ENCODE measurements at places on chromosomes 3 and 15.

DNA sequence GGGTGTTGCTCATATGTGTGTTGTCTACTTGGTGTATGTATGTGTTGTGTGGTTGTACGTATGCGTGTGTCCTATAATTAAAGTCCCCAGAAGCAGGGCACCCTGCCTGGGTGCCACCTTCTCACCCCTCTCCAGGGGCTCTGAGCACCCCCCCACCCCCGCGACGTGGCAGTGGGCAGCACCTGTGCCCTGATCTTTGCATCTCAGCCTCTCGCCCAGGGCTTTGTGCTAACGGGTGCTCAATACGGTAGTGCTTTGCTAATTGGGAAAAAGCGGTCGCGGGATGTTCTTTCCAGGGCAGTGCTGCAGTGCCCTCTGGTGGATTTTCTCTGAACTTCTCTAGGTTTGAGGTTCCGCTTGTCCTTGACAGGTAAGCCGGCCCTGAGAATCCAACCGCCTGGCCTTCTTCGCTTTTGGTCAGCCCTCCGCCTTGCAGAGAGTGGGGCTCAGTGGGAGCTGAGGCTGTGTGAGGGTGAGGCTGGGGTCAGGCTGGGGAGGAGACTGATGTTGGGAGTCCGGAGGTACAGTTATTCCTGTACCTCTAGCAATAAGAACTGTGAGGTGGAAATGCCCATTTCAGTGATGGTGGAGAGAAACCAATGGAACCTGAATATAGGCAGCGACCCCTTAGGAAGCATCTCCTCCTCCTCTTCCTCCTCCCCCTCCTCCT lies 17.6 kb upstream of the EPHB3 start:
- DNase-seq: peak; percentile 87

GRCh38 chr15:69394556-69395282 lies 19.4 kb upstream of the KIF23 start:
- DNase-seq: peak; percentile 82

DNA sequence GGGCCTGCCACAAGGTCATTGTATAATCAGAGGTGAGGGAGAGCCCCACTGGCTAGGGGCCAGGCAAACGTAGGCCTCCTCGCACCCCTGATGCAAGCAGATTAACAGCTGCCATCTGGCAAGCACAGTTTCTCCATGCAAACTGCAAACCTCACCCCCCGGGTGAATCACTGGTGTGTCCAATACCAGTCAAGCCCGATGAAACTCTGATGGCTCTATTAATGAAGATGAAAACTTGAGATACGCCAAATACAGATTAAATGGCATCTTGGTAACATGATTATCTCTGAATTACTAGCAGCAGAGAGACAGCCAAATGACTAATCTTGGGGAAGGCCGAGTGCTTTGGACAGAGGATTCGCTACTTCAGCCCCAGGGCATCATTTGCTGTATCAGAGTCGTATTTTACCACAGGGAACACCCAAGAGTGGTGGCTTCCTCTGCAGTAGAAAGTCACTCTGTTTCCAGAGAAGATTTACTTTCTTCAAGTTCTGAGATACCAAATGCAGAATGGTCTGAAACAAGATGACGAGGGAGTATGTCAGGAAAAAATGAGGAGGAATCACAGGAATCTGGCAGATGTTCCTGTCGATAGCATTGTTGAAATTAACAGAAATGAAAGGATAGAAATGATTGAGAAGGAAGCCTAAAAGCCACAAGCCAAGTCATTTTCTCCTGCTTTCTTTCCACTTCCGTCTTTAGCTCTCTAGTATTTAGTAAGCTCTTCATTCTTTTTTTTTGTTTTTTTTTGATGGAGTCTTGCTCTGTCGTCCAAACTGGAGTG lies 96.2 kb upstream of the NR2F2 start:
- DNase-seq: peak; percentile 88

- no peak for DNase-seq
Measured at GRCh38 chr15:40121911-40122638, 13.4 kb upstream of the BMF start.

GRCh38 chr3:38141173-38141951 lies 2.9 kb downstream of the MYD88 start:
- no peak for DNase-seq

- DNase-seq: peak; percentile 50
Measured at GRCh38 chr3:29420106-29420505, 139.2 kb downstream of the RBMS3 start.

- DNase-seq: no peak
Measured at GRCh38 chr3:3556078-3556477, 243.2 kb upstream of the LRRN1 start.

DNA sequence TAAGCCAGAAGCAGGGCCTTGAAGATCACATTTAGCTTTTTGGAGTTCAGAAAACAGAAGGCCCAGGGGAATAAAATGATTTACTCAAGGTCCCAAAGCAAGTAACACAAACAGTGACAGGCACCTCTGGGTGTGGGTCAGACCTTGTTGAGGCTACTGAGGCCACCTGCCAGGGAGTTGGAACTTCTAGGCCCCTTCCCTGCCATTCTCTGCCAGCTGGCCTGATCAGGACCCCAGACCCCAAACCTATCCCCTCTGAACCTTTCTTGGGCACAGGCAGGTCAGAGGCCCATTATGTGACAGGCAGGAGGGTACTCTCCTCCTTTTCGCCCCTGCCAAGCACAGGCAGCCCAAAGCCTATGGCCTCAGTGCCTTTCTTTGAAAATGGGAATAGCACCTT lies 49.4 kb upstream of the ATP2B2 start:
- DNase-seq: no peak

GRCh38 chr15:36831125-36831903 lies 251.9 kb downstream of the CDIN1 start:
- peak; percentile 95 for DNase-seq

GRCh38 chr3:169260296-169260695 lies 403.2 kb downstream of the MECOM start:
- DNase-seq: no peak

GRCh38 chr3:37668431-37668817 lies 193.3 kb upstream of the CTDSPL start:
- DNase-seq: peak; percentile 8

GRCh38 chr3:77394046-77394445 lies 354.1 kb downstream of the ROBO2 start:
- no peak for DNase-seq

GRCh38 chr15:74441248-74441941 lies 7.6 kb upstream of the SEMA7A start:
- DNase-seq: no peak

DNA sequence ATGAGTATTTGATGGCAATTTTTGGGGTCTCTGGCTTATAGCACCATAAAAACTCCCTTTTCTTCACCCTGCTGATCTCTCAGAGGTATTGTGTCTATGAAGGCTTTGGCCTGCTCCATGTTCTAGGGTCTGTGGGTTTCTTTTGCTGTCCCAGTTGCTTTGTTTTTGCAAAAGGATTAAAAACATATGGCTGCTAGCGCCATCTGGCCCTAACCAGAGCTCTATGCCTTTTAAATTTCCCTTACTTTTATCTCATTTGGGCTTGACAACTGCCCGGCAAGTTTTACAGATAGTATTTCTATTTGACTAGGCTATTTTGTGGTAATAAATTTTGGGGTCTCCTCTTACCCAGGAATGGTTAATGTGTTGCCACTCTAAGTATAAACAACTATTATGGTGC lies 6.4 kb upstream of the GHRL start:
- peak; percentile 18 for DNase-seq

DNA sequence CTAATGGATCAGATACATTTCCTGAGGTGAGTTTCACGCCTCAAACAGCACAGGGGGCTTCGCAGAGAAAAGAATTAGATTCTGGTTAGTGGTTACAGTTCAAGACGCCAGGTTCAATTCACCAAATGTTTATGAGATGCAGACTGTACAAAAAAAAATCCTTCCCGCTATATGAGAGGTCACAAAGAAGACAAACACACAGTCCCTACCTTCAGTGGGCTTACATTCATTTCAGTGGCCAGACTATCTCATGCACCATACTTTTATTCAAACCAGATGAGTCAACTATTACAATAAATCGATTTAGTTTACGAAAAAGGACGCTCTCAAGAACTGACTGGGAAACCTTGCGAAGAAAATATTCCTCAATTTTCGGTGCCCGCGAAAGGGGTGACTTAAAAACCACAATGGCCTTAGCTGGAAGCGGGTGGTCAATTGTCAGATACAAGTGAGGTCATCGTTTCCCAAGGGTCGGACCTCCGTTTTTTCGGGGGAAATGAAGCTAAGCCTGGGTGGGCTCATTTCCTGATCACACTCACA lies 695 bp downstream of the METTL6 start:
- no peak for DNase-seq

GRCh38 chr3:158430448-158430847 lies 140.5 kb upstream of the MLF1 start:
- DNase-seq: no peak

DNA sequence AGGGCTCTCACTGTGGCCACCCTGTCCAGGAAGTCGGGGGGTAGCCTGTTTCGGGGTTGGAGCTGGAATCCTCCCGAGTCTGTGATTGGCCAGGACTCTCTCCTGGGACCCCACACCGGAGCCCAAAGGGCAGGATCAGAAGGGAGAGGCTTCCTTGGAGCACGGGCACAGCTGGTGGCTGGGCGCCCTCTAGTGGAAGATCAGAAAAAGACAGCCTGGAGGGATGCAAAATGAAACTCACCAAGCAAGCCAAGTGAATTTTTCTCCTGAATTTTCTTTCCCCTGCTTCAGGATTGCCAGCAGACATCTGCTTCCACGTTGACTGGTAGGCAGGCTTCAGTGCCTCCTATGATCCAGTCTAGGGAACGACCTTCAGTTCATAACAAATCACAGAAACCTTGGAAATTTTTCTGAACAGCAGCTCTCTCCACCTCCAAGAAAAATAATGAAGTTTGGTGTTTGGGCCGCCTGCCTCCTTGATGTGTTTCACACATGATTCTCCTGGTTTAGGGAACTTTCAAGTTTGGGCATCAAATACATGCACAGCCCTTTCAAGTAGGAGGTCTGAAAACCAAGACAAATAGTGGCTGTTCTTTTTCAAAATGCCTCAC lies 224.6 kb downstream of the VPS13C start:
- peak; percentile 59 for DNase-seq

DNA sequence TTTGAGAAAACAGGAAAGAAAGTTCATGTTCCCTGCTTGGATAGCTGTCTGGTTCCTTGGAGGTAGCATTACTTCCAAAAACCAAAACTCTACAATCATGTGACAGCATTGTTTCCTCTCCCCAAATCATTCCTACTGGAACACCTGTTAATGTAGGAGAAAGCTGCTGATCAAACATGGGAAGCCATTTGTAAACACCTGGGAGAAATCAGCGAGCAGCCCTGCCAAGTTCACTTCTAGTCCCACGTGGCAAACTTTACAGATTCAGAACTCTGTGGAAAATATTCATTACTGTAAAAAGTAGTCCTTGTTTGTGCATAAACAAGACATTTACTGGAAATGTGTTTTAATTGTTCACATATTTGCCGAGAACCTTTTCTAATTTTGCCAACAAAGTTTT lies 275.5 kb upstream of the AZI2 start:
- DNase-seq: no peak

DNA sequence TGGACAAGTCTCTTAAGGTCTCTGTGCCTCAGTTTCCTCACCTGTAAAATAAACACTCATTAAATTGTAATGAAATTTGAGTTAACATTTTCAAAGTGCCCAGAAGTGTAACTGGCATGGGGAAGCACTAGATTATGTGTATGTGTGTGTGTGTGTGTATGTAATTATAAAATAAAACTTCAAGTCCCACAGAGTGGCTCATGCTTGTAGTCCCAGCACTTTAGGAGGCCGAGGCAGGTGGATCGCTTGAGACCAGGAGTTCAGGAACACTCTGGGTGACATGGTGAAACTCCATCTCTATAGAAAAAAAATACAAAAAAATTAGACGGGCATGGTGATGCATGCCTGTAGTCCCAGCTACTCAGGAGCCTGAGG lies 403.4 kb downstream of the IL5RA start:
- DNase-seq: no peak

GRCh38 chr3:50658416-50658815 lies 16.3 kb upstream of the DOCK3 start:
- DNase-seq: peak; percentile 90

- no peak for DNase-seq
Measured at GRCh38 chr3:187198490-187198889, 1.2 kb downstream of the RTP1 start.

DNA sequence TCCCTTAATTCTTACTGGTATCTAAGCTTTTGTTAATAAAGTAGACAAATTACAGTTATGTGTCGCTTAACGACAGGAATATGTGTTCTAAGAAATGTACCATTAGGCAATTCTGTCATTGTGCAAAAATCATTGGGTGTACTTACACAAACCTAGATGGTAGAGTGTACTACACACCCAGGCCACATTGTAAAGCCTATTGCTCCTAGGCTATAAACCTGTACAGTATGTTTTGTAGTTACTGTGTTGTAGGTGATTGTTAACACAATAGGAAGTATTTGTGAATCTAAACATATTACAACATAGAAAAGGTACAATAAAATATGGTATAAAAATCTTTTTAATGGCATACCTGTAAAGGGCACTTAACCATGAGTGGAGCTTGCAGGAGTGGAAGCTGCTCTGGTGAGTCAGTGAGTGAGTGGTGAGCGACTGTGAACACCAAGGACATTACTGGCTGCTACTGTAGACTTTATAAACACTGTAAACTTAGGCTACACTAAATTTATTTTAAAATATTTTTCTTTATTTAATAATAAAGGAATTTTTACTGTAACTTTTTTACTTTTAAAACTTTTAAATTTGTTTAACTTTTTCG lies 47.4 kb downstream of the FSIP1 start:
- DNase-seq: peak; percentile 32

DNA sequence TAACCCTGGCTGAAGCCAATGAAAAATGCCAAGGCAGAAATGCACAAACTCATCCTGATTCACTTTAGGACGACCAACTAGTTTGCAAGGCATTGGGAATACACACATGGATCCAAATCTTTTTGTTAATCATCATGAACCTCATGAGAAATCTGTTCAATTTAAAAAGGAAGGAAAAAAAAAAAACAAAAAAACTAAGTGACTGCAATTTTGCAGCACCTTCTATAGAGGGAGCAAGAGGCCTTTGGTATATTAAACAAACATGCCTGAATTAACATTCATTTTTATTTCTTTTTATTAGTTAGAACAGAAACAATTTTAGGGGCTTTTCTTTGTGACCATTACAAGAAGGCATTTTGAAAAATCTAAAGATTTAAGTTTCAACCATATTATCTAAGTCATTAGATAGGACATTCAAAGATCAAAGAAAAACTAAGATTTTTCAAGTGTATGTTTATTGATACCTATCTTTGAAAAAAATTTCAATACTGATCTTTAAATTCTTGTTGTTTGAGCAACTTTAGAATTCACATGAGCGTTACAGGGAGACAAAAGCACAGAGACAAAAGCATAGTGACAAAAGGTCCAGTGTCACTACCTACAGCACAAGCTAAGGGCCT lies 182.4 kb downstream of the CBLB start:
- peak; percentile 74 for DNase-seq

DNA sequence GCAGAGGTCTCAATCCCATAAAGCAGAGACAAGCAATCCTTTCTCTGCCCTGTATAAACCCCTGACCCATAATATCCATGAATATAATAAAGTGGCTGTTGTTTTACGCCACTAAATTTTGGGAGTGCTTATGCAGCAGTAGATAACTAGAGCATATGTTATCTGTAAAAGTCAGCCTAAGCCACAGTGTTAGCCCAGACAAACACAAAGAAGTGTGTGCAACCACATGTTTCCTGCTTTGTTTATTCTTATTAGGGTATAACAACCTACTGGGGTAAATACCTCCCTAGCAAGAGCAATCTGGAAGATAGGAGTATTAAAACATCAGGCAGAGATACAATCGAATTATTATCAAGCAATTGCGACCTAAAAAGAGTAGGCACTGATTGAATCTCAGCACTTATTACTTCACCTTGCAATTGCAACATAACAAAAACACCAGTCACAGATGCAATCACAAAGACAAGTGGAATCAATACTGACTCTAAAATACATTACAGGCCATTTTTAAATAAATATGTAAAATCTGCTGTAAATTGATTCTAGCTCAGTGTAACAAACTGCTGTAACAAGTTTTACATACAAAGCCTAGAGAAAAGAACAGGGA lies 94.6 kb upstream of the UBE2E2 start:
- DNase-seq: no peak
